ENCODE measurements at places on chromosomes 3 and 15.

- no peak for DNase-seq
These were observed 100.8 kb downstream of the KLF13 start for GRCh38 chr15:31427411-31427810.

- no peak for DNase-seq
These were observed 22.9 kb downstream of the MITF start for GRCh38 chr3:69761896-69762767.

GRCh38 chr3:145936971-145937370 is 224.0 kb downstream of the PLOD2 start:
- DNase-seq: no peak

- no peak for DNase-seq
These were observed 27.1 kb downstream of the DNAJC13 start for GRCh38 chr3:132444383-132444782.

DNA sequence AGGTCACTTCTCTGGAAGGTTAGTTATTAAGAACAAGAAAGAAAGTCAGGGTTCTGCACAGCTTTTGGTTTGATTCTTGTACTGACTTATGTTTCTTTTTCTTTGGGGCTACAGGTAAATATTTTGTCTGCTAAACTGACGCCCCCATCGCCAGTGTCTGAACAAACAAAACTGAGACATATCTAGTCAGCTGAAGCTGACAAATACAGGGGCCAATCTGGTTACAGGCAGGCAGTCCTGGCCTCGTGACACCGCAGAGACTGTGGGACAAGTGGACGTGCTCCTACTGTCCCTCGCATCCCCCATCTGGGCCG is 4.6 kb upstream of the RPL14 start:
- DNase-seq: no peak

- DNase-seq: no peak
These were observed 73.4 kb upstream of the PRR23C start for GRCh38 chr3:139117883-139118760.

DNA sequence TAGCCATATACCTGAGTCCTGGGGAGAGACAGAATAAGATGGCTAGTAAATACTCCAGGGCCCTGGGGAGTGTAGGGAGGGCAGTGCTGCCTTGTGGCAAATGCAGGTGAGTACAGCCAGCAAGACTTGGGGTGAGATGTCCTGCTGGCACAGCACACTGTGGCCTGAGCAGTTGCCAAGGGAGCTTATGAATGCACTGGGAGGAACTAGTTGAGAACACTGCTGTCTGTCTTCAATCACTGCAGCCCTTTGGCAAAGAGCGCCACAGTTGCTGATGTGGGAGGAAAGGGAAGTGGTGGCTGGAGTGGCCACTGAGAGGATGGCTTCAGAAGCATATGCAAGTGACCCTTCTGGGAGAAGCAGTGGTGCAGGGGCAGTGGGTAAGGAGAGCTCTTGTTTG is 264.6 kb downstream of the RORA start:
- no peak for DNase-seq

DNA sequence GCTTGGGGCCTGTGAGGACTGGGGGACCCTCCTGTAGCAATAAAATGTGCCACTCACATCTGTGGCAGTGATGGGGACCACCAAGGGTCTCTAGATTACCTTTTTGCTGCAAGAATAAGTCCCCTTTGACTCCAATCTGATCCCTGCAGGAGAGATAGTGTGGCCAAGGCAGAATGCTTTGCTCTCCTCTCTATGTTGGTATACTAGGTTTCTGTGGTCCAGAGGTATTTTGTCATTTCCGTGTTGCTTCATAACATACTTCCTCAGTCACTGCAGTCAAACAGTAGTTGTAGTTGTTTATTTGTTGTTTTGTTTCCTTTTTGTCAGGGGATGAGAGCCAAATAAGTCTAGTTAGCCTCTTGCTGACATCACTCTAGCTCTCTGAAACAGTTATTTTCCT is 13.1 kb upstream of the NAALADL2 start:
- DNase-seq: no peak

- DNase-seq: no peak
These were observed 58.2 kb downstream of the RAB7A start for GRCh38 chr3:128784232-128784631.

- no peak for DNase-seq
These were observed 77.7 kb upstream of the STAC start for GRCh38 chr3:36302626-36303025.

DNA sequence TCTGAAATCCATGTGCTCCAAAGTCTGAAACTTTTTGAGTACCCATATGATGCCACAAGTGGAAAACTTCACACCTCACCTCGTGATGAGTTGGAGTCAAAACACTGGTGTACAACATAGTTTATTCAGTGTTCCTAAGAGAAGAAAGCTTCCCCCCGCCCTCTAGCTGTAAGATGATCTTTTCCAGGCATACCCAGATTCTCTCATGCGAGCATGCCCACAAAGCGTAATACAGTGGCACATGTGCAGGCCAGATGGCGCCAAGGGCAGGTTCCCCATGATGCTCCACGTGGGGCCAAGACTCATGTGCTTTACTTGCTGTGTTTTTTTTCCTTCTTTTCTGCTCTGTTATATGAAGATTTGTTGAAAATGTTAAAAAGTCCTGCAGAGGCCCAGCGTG is 104.9 kb upstream of the LRRFIP2 start:
- DNase-seq: no peak

- DNase-seq: no peak
These were observed 711.9 kb downstream of the CADM2 start for GRCh38 chr3:85670634-85671205.

Data from SHP77 treated with DMSO at 0.1 percent for 48 hours (cell line).